ENCODE measurements at places on chromosomes 11 and 22.

DNA sequence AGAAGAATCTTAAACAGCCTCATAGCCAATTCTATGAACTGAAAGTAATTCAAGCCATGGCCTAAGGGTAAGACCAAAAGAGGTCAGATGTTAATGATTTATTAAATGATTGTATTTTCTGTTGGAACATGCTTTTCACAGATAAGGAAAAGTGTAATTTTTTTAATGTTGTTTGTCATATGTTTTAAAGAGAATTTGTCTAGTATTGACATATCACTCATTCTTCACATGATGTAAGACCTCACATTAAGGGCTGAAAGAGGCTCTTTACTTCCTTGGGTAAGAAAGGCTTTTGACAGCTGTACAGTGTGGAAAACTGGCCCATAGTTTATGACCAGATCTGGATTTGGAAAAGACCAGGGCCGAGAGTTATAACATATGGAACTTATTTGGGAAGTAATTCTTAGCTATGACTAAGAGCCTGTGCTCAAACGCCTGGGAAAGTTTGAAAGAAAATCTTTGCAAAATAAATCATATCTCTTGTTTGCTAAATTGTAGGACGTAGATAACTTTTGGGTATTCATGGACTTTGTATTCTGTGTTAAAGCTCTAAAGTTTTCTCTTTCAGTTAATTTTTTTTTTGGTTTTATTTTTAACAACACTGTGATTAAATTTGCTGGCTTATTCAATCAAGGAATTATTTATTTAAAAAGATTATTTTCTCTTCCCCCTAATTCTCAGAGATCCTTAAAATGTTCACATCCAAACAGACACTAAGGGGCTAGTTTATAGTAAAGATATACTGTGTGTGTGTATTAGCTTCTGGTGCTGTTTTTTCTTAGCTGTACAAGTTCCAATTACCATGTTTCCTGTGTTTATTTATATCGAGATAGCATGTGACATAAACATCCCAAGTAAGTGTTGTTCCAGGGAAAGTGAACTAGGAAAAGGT lies 162.2 kb downstream of the ARHGAP42 start:
- DNase-seq, result no peak

DNA sequence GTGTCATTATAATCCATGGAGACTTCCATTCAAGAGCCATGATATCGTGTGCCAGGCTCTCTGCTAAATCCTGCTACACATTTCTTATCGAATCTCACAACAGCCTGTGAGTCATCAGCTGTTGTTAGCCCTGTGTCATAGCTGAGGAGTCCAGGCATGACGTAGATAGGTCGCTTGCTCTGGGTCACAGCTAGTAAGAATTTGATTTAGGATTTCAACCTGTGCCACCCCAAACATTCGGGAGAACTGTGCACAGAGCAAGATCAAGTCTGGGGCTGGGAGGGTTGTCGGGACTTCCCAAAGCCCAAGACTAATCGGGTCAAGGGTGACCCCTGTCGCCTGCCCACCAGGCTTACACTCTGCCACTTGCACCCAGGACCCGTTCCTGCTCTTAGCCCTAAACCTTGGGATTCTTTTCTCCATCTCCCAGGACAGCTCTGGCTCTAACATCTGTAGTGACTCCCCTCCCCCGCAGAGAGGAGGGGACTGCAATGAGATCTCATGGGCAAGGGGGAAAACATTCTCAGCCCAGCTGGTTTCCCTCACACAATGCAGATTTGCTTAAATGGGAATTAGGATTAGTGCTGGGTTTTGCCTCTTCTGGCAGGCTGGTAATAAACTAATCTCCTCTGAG lies 34.3 kb downstream of the TSPAN18 start:
- DNase-seq, result no peak

DNA sequence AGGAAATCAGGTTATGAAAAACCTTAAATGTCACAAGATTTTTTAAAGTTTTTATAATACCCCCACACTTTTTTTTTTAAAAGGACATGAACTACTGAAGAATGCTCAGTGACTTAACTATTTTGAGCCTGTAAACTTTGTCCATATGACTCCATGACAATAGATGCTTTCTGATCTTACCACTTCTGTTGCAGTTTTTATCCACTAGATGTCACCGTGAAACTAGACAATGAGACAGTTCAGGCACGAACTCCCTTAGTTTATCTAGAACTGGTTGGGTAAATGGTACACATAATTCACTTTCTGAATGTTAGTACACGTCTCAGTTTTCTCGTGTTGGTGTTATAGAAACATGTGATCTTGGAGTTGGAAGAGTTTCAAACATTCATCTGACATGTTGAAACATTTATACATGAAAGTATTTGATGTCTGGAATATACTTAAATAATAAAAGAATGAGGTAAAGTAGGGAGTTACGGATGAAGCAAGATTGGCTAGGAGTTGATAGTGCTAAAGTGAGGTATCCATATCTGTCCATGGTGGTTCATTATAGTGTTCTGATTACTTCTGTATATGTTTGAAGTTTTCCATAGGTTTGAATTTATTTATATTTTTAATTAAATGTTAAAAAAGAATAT lies 8.1 kb downstream of the CCDC15 start:
- DNase-seq, result no peak

GRCh38 chr11:105867742-105868141 lies 154.3 kb downstream of the MSANTD4 start:
- DNase-seq, result no peak

- no peak for DNase-seq
These were observed 88.5 kb downstream of the GRAMD1B start for GRCh38 chr11:123518496-123519054.

GRCh38 chr11:132245403-132246385 lies 875.3 kb downstream of the NTM start:
- DNase-seq, result no peak

- DNase-seq, result no peak
These were observed 1.2 kb upstream of the GANAB start for GRCh38 chr11:62647609-62648005.

DNA sequence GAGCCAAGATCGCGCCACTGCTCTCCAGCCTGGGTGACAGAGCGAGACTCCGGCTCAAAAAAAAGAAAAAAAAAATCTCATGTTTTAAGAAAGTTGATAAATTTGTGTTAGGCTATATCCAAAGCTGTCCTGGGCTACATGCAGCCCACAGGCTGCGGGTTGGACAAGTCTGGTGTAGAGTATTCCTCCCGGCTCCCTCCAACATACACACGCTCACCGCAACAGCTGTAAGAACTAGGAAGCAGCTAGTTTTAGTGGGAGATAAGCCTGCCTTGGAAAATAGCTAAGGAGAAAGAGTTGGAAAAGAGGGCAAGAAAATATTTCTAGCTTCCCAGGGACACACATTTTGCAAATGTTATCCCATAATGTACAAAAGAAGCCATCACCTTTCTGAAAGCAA lies 46.6 kb downstream of the CELF1 start:
- no peak for DNase-seq

DNA sequence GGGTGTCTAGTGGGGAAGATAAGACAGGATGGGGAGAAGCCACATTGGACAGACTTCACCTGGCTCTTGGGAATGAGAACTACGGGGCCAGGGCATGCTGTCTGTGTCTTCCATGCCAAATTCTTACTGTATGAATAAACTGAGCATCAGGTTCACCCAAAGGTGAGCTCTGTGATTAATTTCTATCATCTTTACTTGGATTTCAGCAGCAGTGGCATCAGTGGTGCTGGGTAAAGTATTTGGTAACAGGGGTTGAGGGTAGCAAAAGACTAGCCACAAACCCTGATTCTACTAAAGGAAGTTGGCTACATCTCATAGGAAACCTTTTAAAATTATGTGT lies 38.8 kb downstream of the IRAG1 start:
- no peak for DNase-seq

- no peak for DNase-seq
These were observed 1.4 kb downstream of the PSMA1 start for GRCh38 chr11:14518820-14519219.

GRCh38 chr11:70399681-70400112 lies 1.4 kb downstream of the CTTN start:
- no peak for DNase-seq

- no peak for DNase-seq
These were observed 348.7 kb downstream of the ETS1 start for GRCh38 chr11:128238521-128239265.

DNA sequence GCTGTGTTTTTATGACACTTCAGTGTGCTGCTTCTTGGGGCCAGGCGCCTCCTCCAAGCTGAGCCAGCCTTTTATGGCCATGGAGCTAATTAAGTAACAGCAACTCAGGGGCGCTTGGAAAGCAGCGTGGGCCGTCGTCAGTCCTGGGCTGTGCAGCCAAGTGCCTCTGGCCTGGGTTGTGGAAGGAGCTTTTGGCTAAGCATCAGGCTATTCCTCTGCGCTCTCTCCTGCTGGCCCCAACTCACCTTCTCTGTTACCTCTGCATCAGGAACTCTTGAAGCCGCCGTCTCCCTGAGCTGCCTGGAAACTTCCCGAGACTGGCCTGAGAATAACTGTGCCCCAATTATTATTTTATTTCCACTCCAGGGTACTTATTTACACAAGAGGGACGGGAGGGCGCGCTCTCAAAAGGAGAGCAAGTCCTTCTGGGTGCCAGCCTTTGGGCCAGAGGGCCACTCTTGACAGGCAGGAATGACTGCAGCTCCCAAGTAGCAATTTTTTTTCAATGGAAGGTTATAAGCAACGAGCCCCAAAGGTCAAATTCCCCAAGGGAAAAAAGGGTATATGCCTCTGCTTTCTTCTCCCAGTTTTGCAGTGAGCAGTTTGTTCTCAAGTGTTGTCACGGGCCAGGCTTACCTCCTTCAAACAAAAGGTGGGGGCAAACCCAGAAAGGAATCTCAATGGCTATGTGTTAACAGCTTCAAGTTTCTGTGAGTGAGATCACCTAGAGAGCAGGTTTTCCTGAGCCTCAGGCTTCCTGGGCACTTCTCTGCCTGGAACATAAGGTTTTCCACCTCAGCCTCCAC lies 38.5 kb upstream of the NAV2 start:
- DNase-seq, result no peak

DNA sequence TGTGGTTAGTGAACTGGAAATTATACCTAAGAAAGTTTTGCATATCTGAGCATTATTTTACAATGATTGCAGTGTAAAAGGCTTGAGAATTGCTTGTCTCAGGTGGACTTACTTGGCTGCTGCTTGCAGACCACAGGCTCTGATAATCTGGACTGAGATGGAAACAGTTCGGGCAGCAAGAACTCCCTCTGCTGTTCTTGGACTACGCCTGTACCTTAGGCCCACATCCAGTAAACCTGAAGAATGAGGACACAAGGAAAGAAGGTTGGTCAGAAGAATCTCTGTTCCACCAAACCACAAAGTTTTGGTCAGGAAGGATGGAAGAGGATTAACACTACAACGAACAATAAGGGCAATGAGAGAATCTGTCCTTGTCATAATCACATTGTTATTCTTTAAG lies 80.1 kb downstream of the C2CD3 start:
- no peak for DNase-seq

- DNase-seq, result no peak
These were observed 974.6 kb upstream of the RAG2 start for GRCh38 chr11:37572491-37573171.

DNA sequence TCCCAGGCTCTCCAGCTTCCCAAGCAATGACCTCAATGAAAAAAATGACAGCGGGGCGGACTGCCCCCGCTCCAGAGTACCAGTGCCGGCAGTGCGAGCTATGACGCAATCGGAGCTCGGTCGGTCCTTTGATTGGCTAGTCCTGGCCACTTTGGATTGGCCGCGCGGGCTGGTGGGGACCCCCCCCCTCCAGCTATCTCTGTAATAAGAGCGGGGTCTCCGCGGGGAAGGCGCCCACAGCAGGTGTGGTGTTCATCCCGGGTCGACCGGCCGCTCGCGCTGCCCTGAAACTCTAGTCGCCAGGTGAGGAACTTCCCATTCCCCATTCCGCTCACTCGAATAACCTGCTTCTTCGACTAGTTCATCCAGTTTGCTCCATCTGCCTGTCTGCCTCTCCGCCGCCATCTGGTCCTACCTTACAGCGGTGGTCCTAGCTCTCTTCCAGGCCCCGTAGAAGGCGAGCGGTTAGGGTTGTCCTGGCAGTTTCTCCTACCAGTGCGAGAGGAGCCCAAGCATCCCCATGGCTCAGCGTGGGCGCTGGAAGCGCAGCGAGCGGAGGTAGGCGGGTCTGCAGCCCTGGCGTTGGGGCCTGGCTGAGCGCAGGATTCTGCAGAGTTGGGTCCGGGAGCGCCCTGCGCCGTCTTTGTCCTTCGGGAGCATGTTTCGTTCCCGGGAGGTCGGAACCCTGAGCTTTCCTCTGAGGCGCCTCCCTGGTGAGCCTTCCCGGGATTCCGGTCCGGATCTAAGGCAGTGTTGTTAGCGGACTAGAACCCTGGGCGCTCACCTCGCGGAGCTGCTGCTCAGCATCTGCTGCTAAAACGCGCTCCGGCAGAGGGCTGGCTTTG lies at the start of gene CALCB:
Gene CALCB (plus strand): TSS at position 233 of the 845 bp plus-strand sequence. CDS start 1,126 bp downstream, outside the sequence.
- DNase-seq, result peak; percentile 16

DNA sequence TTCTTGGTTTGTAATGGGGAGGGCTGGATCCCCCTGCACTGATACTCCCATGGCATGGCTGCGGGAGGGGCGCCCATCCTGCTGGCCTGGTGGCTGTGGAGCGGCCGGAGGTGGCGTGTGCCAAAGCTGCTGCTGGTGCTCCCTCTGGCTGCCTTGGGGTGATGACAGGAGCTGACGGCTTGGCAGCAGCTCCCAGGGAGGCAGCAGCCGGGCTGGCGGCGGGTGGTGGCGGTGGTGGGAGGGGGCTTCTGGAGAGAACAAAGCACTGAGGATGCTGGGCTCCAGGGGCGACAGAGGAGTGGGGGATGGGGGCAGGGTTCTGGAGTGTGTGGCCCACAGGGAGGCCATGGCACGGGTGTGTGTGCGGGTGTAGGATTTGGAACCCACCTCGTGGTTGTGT lies 11.4 kb upstream of the MPPED1 start:
- DNase-seq, result no peak

GRCh38 chr11:7583248-7583647 lies 69.4 kb downstream of the PPFIBP2 start:
- no peak for DNase-seq
